ENCODE measurements at places on chromosomes 16 and 17.

DNA sequence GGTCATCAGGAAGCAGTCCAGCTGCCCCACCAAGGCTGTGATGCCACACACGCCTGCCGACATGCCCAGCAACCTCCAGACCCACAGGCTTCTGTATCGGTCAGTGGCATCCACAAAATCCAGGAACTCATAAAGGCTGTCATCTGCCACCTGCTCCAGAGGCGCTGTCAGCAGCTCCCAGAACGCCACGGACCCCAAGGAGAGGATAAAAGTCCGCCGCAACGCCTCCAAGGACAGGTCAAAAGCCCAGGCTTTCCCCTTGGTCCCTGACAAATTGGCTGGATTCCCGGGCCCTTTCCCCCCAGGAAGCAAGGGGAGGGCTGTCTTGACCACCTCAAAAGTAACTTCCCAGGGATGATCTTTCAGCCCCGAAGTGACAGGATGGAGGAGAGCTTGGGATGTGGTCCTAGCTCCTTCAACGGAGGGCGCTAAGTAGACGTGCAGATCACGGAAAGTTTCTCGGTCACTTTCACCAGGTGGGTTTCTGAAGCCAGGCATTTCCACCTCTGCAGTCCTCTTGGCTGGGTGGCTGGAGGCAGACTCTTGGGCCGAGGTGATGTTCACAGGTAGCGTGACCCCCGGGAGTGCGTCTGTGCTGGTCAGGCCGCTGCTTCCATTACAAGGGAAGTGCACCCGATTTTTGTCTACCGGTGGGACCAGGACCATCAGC, 854 bp downstream of the MFSD6L start:
- DNase-seq, result no peak

DNA sequence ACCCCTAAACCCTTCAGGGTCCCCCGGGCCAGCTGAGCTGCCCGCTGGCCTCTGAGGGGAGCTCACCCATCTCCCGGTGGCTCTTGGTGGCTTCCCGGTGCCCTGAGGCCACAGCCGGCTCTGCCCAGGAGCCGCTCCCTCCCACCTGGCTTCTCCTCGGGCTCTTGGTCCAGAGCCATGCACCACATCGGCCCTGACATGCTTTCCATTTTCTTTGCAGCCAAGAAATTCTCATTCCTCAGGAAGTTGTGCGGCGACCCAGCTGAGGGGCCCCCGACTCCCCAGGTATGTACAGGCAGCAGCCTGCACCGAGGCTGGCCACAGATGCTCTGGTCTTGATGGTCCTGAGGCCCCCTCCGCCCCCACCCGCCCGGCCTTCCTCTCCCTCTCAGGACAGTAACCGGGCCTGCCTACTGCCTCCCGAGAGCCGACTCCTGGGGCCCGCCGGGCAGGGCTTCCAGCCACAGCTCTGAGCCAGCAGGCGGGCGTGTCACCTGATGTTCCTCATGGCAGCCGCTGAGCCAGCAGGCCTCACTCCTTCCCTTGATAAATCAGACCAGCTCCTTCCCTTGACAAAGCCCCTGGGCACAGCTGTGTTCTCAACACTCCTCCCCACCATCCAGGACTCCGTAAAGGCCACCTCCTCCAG, 28.4 kb upstream of the ZFPM1 start:
- peak; percentile 61 for DNase-seq

DNA sequence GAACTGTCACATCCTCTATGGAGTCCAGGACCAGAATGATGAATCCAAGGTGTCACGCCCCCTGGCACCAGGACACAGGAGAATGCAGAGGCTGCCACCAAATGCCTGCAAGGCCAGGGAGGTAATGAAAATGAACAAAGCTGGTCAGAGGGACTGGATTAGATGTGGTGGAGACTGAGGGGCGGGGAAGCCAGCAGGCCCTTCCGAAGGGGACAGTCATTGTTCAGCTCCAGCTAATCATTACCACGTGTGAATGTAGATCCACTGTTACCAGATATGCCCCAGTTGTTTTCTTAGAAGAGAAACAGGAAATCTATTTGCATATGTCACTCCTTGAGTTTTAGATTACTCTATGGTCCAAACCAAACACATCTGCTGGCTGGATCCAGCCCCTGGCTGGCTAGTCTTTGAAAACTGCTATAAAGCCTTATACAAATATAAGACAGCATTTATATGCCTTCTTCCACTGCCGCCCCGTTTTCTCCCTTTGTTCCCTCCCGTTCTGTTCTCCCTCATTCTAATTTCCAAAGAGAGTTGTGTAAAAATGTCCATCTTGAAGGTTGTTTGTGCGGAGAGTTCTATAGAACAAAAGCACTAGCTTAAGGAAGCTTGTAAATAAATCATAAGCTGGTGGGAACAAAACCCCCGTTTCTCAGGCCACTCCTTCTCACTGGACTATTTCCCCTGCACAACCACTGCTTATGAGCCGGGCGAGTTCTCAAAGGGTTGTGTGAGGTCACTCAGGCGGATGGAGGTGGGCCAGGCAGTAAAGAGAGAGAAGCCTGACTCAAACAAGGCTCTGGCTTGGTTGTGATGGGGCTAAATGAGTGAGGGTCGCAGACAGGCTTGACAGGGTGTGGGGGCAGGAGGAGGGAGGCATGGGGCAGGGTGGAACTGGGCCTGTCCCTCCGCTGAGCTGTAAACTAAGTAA, 14.2 kb downstream of the CRYM start:
- no peak for DNase-seq

- no peak for DNase-seq
Measured at GRCh38 chr17:57926723-57927047, 28.5 kb downstream of the CUEDC1 start.

DNA sequence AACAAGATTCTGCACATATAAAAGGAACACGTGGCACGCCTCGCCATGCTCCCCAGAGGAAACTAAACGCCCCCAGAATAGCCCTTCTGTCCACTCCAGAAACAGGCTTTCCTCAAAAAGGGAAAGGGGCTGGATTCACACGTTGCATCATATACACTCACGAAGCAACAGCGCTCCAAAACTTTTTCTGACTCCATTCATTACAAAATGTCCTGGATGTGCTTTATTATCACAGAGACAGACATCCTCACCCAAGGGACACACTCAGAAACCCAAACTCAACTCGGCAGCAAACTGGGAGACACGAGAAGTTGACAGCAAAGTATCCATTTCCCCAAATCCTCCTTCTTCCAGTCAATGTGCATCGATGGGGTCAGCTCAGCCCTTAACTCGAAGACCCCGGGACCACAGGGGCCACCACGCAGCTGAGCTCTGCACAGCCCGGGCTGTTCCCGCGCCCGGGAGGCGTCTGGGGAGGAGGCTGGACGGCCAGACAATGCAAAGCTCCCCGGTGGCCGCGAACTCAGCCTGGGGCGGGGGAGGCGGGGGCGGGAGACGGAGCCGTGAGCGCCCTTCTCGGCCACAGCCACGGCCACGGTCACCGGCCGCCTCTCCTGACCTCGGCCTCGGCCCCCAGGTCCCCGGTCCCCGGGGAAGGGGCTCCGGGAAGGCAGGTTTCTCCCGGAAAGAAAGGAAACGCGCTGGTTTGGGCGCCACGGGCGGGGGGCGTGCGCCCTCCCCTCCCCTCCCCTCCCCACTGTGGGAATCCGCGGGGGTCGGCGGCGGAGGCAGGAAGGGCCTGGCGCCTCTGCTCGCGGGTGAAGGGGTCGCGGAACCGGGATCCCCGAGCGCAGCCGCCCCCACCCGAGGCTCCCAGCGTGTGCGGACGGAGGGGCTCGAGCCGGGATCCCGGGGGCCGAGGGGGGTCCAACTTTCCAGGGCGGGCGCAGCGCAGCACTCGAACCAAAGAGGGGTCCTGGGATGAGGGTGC, 1.2 kb downstream of the NXN start:
- no peak for DNase-seq

GRCh38 chr17:19368229-19368628, 5.7 kb upstream of the B9D1 start:
- no peak for DNase-seq

DNA sequence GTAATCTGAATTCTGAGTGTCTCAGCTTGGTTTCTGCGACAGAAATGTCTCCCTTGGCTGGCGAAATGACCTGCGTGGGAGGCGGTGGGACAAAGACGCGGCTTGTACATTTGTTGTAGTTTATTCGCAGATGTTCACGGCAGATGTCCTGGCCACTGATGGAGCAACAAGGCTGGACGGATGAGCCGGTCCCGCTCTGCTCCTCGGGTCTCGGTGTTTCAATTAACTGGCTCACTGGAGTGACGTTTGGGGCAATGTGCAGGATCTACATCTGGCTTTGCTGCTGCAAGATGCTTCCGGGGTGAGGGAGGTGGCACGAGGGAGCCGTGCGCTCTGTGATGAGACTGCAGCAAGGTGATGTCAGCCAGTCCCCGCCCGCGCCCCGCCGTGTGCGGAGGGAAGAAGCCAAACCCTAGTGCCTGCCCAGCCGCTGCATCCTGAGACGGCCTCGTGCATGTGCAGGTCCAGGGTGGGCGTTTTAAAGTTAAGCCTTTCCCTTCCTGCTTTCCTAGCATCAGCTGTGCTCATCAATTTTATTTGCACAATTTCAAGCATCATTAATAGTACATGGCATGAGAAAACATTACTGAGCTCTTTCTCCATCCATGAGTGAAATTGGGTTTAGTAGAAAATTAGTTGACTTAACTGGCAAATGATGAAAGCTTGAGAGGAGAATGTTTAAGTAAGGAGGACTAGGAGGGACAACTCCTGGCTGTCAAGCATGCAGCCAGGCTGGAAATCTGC, 44.4 kb downstream of the MGAT5B start:
- DNase-seq, result no peak

DNA sequence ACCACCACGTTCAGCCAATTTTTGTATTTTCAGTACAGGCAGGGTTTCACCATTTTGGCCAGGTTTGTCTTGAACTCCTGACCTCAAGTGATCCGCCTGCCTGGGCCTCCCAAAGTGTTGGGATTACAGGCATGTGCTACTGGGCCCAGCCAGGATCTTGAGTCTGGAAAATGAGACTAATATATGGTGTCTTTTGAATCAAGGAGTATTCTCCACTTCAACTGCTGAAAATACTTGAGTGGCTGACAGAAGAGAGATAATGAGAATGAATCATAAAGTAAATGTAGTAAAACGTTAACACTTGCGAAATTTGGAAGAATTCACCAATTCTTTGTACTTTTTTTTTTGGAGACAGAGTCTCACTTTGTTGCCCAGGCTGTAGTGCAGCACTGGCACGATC, 16.6 kb downstream of the SMYD4 start:
- DNase-seq, result no peak

GRCh38 chr16:58128181-58128631, 975 bp downstream of the CFAP20 start:
- peak; percentile 67 for DNase-seq

GRCh38 chr16:11359370-11359769, 14.1 kb downstream of the RMI2 start:
- no peak for DNase-seq

DNA sequence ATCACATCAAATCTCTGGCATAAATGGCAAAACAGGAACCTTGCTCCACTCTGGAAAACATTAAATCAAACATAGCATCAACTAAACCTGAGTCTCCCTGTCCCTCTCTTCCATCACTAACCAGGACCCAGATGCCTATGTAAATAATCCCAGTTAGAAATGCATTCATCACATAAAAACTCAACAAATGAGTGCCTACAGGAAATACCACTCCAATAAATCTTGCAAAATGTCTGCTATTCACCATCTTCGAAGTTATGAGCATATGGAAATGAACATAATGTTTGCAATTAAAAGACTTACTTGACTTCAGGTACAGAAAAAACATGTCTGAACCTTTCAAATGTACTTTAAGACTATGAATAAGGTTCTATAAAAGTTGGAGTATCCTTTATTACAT, 425.0 kb downstream of the CDH11 start:
- DNase-seq, result no peak

- DNase-seq, result no peak
Measured at GRCh38 chr16:14958323-14958600, 16.6 kb upstream of the PDXDC1 start.

DNA sequence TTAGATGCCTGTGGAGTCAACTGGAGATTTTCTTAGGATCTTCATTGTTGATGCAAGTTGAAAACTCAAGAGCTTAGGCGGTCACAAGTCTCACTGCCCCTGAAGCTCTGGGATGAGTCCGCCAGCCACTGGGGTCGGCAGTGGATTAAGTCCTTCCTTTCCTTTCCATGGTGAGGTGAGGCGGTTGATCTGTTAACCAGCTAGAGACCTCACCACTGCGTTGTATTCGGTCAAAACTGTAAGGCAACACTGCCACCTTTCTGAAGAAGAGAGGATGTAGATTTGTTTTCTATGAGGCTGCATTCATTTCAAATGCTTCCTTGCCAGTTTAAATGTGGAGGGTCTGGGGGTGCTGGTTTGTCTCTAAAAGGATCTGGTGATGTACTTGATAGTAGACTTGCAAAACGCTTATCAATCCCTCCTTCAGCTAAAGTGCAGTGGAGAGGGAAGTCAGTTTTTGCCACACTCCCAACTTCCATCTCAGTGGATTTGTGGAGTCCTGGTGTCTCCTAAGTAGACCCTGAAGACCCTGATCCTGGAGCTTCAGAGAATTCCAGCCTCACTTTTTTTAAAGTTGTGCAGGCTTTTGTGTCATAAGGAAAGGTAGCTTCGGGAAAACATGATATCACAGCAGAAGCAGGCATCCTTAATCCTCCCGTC, 1.7 kb downstream of the MYOCD start:
- peak; percentile 69 for DNase-seq

DNA sequence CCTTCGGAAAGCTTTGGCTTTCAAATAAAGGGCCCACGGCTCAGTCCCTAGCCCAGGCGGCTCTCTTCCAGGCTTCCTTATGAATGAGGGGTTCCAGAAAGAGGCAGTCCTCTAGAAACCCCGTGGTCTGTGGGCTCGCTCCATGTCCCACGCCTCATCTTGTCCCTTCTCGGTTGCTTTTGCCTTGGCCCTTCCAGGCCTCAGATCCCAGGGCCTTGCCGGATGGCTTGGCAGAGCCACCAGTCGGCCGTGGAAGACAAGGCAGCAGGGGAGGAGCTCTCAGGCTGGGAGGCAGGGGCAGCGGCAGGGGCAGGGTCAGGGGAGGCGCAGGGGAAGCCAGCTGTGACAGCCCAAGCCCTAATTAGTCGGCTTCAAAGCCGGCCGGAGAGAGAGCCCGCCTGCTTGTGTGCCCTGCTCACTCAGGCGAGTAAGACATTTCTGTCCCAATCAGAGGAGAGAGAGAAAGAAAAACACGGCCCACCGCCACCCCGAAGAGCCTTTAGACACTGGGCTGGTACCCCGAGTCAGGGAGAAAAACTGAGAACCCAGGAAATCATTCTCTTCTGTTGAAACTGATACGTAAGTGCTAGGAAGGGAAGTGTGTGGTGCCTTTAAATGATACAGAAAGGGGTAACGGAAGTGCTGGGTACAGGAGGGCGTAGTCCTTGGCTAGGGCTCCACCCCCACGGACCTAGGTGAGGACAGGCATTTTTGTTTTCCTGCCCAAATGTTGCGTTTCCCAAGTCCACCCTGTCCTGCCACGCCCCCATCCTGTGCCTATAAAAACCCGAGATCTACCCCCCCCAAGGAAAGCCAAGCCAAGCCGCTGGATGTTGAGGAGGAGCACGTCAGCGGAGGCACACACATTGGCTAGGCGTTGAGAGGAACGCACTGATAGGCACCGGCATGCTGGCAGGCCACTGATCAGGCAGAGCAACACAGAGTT, 27.8 kb upstream of the MEIOC start:
- DNase-seq, result peak; percentile 45
